Hematopoietic multipotent progenitor cell treated with erythropoietin and hydrocortisone succinate and interleukin-3 and kit ligand, for 8 days (in vitro differentiated cells): ENCODE measurements at places on chromosomes 16 and 17.

GRCh38 chr17:56141046-56141839 is 12.0 kb upstream of the ANKFN1 start:
- DNase-seq: no peak

DNA sequence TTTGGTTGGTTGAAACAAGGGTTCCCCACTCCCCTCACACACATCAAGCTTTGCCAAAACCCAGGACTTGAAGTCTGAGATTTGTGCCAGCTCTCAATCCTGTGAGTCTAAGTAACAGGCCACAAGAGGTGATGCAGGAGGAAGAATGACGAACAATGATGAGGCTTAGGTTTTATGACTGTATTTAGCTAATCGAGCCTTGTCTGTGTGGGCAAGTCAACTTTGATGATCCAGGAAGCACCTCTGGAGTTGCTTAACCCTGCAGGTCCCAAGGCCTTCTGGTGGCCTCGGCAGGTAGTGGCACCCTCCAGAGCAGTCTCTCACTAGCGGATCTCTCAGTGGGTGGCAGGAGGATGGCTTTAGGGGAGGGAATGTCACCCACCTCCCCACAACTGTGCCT is 28.7 kb downstream of the CDK5RAP3 start:
- no peak for DNase-seq

DNA sequence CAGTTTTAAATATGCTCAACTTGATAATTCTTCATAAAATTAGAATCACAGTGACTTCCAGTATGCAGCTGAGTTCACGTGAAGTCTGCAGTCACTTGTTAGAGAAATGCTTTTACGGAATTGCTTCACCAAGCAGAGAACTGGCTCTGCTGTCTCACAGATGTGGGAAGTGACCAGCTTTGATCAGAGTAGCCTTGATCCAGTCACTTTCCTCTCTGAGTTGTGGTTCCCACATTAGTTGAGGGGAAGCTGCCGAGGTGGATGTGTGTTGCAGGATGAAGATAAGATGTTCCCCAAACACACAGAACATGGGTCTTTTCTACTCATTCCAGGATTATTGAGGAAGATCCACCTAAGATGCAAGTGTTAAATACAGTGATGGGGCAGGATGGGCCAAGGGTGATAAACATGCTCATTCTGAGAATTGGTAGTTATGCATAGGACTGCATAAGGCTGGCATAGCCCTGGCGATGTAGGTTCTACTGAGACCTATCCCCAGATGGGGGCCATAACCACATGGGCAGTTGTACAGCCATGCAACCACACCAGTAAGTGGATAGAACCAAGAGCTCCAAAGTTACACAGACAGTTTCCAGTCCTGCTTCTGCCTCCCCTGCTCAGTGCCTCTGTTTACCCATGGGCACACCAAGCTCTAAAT is 168.9 kb upstream of the MAF start:
- DNase-seq: no peak

- DNase-seq: no peak
Measured at GRCh38 chr16:89221604-89222003, 4.1 kb downstream of the ZNF778 start.

GRCh38 chr16:69411064-69411985 is 13.1 kb upstream of the CYB5B start:
- no peak for DNase-seq

GRCh38 chr17:71970312-71970711 is 150.5 kb upstream of the SOX9 start:
- DNase-seq: no peak

GRCh38 chr17:57273490-57273889 is 17.2 kb downstream of the MSI2 start:
- DNase-seq: no peak

DNA sequence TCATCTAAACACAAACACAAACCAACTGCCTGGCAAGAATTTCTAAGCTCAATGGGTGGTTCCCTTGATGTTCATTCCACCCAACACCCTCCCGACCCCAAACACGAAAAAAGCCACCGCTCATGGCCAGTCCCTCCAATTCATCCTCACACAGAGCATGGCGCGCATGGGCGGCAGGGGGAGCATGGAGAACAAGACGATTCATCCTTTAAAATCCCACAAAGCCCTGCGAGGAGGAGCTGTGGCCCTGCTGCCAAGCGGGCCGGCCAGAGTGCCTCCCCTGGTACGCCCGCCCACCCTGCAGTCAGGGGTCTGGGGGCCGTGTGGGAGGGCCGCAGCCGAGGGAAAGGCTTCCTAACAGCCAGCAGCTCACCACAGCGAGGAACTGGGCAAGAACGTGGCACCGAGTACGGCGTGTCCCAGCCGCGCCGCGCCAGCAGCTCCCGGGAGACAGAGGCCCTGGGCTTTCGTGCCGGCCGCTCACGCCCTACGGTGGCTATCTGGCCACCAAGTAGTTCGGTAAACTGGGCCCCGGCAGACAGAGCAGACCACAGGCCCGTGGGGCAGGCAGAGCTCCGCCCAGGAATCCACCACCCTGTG is 60.9 kb downstream of the KLHDC4 start:
- no peak for DNase-seq

- DNase-seq: no peak
Measured at GRCh38 chr16:66247516-66248481, 118.7 kb upstream of the CDH5 start.

GRCh38 chr17:42409523-42410318 is 13.3 kb downstream of the CAVIN1 start:
- DNase-seq: no peak

DNA sequence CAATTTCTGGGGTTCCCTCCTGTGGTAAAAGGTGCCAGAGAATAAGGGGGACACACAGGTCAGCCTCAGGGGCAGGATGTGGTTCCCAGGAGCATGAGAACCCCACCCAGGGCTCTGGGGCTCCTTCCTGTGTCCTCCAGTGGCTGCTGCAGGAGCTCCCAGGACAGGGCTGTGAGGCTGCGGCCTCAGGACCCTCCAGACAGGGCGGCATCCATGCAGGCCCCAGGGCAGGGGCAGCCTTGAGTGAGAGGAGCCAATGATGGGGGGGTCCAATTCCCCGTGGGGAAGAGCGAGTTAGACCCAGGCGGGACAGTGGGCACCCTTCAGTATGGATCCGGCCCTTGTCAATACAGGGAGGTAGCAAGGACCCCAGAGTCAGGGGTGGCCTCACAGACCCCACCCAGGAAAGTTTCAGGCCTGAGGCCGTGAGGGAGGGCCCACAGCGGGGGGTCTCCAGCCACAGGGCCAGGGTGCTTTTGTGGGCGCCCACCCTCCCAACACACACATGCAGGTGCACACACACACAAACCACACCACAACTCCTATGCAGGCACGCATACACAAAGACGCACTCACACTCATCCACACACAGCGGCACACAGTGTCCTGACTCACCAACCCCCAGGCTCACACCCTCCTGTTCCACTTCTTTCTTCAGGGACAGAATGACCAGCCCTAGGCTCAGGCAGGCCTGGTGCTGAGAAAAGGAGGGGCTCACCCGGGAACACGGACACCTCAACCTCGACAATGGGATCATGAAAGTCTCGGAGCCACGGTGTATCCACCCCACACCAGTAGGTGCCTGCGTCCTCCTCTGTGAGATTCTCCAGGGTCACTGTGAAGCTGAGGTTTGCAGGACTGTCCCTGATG is 1.8 kb downstream of the CD300C start:
- DNase-seq: no peak

DNA sequence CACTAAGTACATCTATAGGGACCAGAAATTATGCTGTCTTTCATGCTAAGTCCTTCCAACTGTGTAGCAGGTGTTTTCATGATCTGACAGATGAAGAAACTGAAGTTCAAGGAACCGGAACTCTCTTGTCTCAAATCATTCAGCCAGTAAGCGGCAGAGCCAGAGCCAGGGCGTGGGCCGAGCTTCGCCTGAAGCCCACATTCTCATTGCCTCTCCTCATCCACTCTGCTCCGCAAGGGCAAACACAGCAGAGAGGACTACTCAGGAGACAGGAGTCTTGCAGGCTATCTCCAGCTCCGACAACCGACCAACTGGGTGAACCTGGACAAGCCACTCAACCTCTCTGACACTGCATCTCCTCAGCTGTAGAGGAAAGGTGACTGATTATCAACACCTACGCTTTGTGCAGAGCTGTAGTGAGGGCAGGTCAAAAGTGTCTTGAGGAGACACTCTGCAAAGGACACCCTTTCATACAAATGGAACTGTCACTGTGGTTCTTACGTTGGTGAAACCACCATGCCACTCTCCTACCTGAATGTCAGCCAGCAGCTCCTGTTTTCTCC is 72.9 kb downstream of the CYTH1 start:
- no peak for DNase-seq

DNA sequence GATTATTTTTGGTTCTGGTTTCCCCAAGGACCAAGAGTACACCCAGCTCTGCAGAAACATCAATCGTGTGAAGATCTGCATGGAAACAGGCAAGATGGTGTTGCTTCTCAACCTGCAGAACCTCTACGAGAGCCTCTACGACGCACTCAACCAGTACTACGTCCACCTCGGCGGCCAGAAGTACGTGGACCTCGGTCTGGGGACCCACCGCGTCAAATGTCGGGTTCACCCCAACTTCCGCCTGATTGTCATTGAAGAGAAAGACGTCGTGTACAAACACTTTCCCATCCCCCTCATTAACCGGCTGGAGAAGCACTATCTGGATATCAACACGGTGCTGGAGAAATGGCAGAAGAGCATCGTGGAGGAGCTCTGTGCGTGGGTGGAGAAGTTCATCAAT is 67.4 kb upstream of the ENDOV start:
- DNase-seq: no peak

- DNase-seq: peak; percentile 53
Measured at GRCh38 chr17:44137891-44138709, 3.6 kb upstream of the HROB start.

DNA sequence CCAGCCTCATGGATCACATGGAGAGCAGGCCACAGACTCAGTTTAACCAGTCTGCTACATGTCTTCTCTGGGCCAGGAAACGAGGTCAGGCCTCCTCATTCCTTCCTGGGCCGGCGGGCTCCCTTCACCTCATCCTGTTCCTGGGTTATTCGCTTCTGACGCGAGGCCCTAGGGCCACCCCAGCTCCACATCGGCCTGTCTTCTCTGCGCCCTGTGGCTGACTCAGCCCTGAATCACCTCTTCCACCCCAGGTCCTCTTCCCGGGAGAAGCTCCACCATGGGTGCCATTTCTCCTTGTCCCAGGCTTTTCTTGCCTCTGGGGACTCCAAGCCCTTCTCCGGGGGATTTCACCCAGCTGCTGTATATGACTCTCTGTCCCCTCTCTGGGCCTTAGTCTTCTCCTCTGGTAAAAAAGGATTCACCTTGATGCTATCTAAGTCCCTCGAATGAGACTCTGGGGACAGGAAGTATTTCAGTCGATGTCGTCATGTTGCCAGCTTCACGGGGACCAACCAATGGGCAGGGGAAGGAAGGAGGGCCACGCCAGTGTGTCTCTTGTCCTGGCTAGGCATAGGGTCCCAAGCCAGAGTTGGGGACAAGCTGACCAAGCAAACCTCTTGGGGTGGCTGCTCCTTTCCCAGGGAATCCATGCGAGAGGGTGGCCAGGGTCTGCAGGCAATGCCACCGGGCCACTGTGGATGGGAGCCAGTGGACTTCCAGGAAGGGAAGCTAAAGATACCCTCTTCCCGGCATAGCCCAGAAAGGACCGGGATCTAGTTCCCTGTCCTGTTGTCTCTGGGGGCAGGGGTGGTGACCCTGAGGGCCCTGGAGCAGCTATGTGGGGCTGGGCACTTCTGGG is 58.7 kb downstream of the SOCS3 start:
- DNase-seq: no peak

DNA sequence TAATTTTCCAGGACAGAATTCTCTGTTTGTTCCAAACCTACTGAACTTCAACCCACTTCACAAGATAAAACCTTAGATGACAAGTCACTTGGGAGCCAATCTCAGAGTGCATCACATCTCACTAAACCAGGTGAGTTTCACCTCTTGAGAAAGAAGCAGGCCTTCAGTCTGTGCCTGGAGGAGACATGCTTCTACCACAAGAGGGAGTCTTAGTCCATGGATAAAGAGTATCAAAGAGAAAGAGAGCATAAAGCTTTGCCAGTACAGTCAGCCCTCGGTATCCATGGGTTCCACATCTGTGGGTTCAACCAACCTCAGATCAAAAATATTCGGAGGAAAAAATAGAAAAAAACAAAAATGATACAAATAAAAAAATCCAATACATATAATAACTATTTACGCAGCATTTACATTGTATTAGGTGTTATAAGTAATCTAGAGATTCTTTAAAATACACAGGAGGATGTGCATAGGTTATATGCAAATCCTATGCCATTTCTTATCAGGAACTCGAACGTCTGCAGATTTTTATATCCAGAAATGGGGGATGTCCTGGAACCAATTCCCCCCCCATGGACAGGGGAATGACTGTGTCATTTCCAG is 37.7 kb downstream of the DUSP14 start:
- peak; percentile 67 for DNase-seq

DNA sequence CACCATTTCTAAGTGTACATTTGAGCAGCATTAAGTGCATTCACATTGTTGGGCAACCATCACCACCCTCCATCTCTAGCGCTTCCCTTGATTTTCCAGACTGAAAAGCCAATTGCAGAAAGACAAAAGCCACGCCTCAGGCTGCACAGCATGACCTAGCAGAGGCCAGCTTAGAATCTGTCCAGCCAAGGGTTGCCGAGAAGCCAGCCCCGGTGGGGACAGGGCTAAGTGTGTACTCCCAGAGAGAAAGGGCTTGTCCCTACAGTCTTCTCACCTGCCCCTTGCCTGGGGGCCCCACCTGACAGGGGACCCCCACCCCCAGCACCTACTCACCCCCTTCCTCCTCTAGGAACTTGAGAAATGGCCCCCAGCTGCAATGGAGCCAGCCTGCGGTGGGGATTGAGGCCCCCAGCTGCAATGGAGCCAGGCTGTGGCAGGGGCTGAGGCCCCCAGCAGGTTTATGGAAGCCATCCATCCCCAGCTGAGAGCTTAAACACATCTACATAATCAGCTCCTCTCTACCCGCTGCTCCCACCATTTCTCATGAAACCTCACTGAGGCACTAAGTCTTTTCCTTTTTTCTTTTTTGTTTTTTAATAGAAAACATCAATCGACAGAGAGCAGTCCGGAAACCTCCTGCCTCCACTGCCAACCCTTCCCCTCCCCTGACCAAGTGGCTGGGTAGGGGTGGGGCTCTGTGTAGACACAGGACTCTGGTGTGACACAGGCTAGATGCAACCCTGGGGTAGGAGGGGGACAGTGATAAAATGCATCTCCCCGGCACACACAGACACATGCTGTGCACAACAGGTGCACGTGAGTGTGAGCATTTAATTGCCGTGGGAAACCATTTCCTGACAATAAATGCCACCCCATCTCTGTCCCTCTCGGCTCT is 77.9 kb downstream of the CCT6B start:
- peak; percentile 14 for DNase-seq
